Umbilical cord (tissue), 2 donors: ENCODE measurements at places on chromosomes 6 and 20.

DNA sequence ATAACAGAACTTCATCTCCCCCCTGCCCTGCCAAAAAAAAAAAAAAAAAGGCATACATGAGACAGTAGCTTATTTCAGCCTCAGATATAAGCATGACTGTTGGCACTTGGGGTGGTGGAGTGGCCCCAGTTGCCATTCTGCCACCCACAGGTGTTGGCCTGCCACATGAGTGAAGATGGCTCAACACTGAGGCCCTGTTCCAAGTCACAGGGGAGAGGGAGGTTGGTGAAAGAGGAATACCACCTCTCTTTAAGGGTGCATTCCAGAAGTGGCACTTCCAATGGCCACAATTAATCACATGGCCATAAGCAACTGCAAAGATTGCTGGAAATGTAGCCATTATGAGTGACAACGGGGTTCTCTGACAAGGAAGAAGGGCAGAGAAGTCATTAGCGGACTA, 61.9 kb upstream of the JARID2 start:
- DNase-seq, result no peak

- peak; percentile 34 for DNase-seq
Observed at GRCh38 chr6:107264357-107264840, 149.1 kb upstream of the BEND3 start.

- DNase-seq, result no peak
Observed at GRCh38 chr20:46021361-46022359, 7.4 kb upstream of the SLC12A5 start.

- peak; percentile 12 for DNase-seq
Observed at GRCh38 chr20:10075606-10076005, 40.8 kb downstream of the ANKEF1 start.

DNA sequence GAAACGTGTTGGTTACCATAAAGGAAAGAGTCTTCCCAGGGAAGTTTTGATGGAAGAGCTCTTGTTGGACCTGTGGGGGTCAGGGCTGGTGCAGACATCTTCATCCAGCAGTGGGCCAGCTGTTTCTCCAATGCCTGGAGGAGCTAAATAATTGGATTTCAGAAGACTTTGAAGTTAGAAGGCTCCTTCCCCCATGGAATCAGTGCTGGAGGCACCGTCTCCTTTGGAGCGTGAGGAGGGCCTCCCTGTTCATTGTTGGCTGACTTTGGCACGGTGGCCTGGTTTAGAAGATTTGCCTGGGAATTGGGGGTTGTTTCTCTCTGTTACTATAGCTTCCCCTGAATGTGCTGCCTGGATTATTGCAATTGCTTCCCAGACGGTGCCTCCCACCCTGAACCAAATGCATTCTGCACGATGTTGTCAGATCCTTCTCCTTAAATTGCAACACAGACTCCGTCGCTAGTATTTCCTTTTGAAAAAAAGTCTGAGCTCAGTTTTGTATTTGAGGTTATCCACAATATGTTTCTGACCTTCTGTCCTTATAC, 27.7 kb upstream of the KCNG1 start:
- DNase-seq, result peak; percentile 23

DNA sequence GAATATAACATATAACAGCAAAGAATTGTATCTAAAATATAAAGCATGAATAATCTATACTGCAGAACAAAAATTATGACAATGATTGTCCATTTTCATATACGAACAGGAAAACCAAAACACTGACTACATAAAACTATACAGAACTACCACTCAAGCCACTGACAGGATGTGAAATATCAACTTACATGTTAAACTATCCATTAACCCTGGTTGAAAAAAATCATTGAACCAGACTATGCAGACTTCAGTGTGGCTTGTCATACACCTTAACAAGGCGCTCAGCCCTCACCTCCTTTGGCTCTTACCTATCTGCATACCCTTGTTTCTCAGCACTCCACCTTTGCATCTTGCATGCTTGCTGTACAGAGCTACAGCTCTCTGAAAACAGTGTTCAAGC, 34.9 kb downstream of the ASCC3 start:
- DNase-seq, result no peak

GRCh38 chr6:144730088-144730645, 445.0 kb downstream of the UTRN start:
- DNase-seq, result peak; percentile 50

DNA sequence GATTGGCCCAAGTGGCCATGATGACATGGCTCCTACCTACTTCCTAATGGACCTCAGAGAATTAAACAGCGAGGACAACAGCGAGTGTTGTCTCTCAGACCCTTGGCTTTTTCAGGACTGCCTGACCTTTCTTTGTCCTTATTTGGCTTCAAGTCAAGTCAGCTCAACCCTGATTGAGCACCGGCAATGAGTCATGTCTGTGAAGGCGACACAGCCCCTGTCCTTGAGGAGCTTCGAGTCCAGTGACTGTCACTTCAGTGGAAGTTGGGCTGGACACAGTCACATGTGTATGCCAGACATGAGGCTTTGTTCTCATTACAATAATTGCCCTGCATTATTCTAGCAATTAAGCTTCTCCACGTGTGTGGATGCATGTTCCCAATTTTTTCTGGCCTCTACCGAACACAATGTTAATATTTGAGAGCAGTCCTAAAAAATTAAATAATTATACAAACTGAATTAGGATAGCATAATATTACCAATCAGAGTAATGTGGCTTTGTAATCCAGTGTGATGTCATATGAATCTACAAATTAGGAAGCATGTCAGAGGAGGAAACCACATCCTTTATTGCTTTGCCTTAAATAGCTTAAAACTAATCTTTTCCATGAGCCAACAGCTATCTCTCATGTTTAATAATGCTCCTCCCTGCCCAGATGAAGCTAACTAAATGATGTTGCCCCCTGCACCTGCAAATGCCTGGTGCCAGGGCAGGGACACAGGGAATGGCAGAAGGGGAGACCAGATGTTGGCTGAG, 178.6 kb downstream of the CDH26 start:
- no peak for DNase-seq

DNA sequence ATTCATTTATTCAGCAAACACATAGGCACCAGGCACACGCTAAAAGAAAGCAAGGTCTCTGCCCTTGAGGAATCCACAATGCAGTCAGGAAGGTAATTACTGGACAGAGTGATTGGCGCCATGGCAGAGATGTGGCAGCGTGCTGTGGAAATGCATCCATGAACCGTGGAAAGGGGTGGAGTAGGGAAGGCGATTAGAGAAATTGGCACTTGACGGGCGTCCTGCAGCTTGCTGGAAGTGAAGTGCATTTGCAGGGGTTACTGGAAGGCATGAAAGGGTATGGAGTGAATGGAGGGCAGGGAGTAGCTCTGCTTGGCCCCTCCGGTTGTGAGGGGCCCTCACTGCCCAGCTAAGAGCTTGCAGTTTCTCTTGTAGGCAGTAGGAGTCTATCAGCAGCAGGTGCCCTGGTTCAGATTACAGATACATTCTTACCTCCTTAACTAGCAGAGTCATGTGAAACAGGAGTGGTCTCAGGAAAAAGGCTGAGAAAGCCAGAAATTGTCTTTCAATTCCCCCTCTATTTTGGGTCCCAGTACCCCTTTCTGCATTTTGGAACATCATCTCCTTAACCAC, 122.5 kb upstream of the TIAM2 start:
- no peak for DNase-seq

- no peak for DNase-seq
Observed at GRCh38 chr6:75472885-75473284, 20.7 kb downstream of the FILIP1 start.

- no peak for DNase-seq
Observed at GRCh38 chr6:16762268-16762549, 949 bp upstream of the ATXN1 start.

- no peak for DNase-seq
Observed at GRCh38 chr20:13875265-13875811, 90.5 kb downstream of the NDUFAF5 start.

DNA sequence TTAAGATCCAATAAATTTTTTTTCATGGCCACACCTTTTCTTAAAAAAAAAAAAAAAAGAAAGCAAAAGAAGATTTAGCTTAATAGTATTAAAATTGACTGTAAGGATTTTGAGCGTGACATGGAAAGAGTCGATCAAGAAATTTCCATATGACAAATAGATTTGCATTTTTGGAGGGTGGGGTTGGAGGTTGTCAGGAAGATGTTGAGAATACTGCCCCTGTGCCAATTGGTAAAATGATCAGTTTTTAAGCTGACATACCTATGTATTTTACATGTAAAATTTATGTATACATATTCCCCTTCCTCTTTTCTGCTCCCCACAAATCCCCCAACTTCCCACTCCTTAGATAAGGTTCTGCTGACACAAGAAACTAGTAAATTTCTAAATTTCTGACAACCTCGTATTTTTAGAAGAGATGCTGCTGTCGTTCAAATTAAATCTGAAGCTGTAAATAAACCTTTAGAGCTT, 520.9 kb downstream of the CD83 start:
- no peak for DNase-seq

GRCh38 chr6:170089963-170090362, 200.9 kb downstream of the DLL1 start:
- DNase-seq, result no peak

- no peak for DNase-seq
Observed at GRCh38 chr6:136037242-136037875, 185.9 kb downstream of the PDE7B start.

DNA sequence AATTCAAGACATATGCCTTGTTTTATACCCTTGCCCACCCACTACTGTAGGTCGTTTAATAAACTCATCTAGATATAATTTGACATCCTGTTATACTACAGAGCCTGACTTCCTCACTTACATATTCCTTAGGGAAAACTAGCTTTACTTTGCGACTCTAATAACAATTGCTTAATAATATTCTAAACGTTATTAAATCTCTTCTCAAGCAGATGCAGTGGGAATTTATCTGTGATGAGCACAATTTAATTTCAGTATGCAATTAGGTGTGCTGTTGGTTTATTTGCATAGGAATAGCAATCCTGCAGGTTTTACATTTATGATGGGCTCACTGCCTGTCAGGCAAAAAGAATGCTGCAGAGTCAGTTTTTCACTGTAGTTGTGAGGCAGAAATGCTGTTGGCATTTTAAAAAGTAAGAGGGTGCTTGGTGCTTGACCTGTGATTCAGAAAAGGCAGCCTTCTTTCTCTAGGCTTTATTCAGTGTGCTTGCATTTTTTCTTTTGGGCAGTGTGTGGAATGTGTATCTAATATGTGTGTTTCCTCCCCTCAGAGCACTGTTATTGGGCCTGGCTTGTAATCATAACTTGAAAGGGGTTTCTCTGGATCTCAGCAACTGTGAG, 152.3 kb upstream of the SCGN start:
- peak; percentile 58 for DNase-seq

GRCh38 chr20:8367689-8368088, 235.6 kb downstream of the PLCB1 start:
- DNase-seq, result no peak
